Sigmoid colon (tissue), 7 donors: ENCODE measurements at places on chromosomes 5 and 9. TPM values are rescaled to one million over a fixed set of nuclear protein-coding genes. Genes with fewer than 3 reads are reported as not detected.

- DNase-seq: peak; percentile 74
- no peaks in the 10 kb centered on the region for H3K36me3 ChIP-seq
- H3K27ac ChIP-seq: peak overlapping the region; percentile 57
- H3K4me3 ChIP-seq: no peak overlapping the region
- H3K4me1 ChIP-seq: peaks cover 25% of the 10 kb centered on the region
Observed at GRCh38 chr5:178331491-178331996, 98.9 kb upstream of the PHYKPL start.

The F12 gene
- total RNA-seq: 0.81 TPM

The RFX3 gene
- 15.0 TPM for total RNA-seq

DNA sequence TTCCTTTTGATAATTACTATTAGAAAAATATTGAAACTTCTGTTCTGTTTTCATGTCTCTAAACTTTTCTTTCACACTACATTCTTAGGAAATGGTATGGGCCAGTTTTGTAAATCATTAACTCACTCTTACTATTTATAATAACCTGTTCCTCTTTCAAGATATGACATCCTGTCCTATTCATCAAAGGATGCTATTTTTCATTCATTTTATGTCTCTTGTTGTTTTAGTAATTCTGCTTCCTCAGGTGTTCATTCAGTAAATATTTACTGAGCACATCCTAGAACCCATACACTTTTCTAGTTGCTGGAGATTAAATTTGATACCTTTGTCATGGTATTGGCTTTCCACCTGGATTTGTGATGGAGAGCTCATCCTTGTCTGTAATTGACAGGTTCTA, 58.0 kb downstream of the GDA start:
- no peak for DNase-seq
- H3K4me3 ChIP-seq: no peak overlapping the region
- no peaks in the 10 kb centered on the region for H3K4me1 ChIP-seq
- no peaks in the 10 kb centered on the region for H3K36me3 ChIP-seq
- no peaks in the 10 kb centered on the region for H3K27me3 ChIP-seq

- no peak overlapping the region for H3K27ac ChIP-seq
- no peaks in the 10 kb centered on the region for H3K27me3 ChIP-seq
- no peaks in the 10 kb centered on the region for H3K36me3 ChIP-seq
- DNase-seq: peak; percentile 90
- H3K4me3 ChIP-seq: no peak overlapping the region
- H3K4me1 ChIP-seq: peaks cover 4% of the 10 kb centered on the region
Observed at GRCh38 chr9:129225815-129226214, 47.8 kb upstream of the IER5L start.
